Stimulated activated CD8-positive, alpha-beta memory T cell treated with anti-CD3 and anti-CD28 coated beads, Interleukin-15, amount 100 ng/mL, for 48 hours (primary cell): ENCODE measurements at places on chromosomes 16 and 17.

DNA sequence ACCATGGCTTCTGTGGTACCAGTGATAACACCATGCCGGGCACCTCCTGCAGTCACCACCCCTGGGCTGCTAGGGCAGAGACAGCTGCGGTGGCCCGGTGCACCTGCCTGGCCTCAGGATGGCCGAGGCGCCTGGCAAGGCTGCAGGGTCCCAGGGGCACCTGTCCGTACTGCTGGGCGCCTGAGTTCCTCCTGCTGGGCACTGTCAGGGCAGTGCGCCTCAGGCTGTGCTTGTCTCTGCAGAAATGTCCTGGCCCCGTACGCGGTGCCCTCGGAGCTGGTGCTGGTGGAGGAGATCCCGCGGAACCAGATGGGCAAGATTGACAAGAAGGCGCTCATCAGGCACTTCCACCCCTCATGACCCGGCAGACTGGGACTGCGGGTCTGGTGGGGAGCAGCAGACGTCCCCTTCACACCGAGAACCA is 17.7 kb upstream of the CDH15 start:
- no peak for DNase-seq

- no peak for DNase-seq
Measured at GRCh38 chr16:55389426-55390073, 65.5 kb downstream of the IRX6 start.

GRCh38 chr17:6186998-6187397 is 116.8 kb downstream of the WSCD1 start:
- no peak for DNase-seq

DNA sequence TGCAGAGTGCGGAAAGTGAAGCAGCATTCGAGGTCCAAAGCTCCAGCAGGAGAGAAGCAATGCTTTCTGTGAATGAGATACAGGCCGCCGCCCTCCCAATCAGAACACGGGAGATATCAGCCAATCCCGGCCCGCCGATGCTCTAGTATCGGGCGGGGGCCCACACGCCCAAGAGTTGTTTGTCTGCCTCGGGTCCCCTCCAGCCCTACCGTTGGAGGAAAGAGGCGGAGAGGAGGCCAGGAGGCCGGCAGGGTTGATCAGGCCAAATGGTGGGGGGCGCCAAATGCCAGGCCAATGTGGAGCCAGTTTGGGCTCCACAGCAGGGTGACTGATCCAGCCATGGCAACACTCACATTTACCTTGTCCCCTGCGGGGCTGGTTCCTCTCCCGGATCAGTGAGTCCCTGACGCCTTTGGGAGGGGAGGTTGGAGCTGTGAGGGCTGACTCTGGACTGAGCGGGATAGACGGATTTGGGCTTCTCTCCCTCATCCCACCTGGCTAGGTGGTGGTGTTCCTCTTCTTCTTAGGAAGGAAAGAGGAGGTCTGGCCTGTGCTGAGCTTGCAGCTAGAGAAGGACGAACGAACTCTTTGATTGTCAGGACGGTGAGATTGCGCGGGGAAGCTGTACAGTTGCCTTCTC is 10.4 kb upstream of the CUEDC1 start:
- no peak for DNase-seq

- no peak for DNase-seq
Measured at GRCh38 chr17:75262112-75262606, 480 bp downstream of the MRPS7 start.

- no peak for DNase-seq
Measured at GRCh38 chr17:31594416-31594815, 202.9 kb downstream of the RAB11FIP4 start.

GRCh38 chr17:51860954-51861561 is 297.5 kb downstream of the CA10 start:
- no peak for DNase-seq

- DNase-seq = no peak
Measured at GRCh38 chr17:2075336-2076086, 20.6 kb downstream of the HIC1 start.

GRCh38 chr16:77288222-77288621 is 89.0 kb downstream of the SYCE1L start:
- DNase-seq = no peak

GRCh38 chr17:386141-386876 is 33.7 kb upstream of the RPH3AL start:
- peak; percentile 55 for DNase-seq

DNA sequence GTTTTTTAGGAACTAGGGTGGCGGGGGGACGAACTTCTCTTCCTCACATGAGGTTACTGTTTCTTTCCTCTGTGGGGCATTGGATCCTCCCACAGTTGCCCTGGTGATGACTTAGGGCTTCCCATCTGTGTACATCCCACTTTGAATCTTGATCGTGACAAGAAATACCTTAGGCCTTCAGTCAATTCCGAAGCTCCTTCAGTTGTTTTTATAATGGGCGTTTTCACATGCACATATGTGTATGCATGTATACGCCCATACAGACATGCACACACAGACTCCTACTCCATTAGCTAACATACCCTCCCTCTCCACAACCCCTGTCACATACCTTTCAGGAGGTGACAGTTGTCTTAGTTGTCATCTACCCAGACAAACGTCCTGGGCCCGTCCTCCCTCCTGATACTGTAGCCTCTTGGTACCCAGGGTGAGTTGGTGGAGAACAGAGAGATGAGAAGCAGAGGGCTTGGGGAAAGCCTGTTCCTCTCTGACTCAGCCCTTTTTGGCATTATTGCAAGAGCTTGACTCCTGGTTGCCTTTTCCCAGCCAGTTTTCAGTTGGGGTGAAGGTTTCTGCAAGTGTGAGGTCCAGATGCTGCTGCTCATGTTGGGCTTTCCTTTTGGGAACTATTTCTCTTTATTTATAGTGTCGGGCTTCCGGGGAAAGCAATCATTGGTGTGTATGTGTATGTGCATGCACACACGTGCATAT is 2.2 kb upstream of the AOC2 start:
- DNase-seq = no peak

DNA sequence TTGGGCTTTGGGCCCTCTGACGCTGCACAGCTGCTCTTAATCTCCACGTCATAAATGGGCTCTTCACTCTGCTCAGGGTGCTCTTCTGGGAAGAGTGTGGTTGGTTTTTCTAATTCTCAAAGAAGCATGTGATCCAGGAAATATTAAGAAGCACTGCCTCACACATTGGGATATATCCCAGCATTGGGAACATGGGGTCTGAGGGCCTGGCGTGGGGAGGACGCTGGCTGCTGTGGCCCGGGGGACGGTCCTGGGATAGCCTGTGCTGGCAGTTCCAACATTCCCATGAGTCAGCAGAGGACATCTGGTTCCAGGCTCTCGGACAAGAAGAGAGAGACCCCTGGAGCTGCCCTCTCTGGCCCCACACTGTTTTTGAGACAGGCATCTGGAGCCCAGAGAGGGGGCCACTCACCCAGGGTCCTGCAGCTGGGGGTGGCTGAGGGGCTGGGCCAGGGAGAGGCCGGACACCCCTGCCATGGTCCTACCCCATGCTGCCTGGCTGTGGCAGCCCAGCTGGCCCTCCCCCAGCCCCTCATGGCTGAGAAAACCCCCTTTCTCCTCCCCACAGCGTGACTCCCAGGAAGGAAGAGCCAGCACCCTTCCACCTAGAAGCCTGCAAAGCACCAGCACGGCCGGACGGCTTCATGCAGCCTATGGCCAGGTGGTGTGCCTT is 58.8 kb downstream of the NT5M start:
- DNase-seq = no peak

- DNase-seq = no peak
Measured at GRCh38 chr16:85497622-85498314, 115.4 kb upstream of the GSE1 start.

DNA sequence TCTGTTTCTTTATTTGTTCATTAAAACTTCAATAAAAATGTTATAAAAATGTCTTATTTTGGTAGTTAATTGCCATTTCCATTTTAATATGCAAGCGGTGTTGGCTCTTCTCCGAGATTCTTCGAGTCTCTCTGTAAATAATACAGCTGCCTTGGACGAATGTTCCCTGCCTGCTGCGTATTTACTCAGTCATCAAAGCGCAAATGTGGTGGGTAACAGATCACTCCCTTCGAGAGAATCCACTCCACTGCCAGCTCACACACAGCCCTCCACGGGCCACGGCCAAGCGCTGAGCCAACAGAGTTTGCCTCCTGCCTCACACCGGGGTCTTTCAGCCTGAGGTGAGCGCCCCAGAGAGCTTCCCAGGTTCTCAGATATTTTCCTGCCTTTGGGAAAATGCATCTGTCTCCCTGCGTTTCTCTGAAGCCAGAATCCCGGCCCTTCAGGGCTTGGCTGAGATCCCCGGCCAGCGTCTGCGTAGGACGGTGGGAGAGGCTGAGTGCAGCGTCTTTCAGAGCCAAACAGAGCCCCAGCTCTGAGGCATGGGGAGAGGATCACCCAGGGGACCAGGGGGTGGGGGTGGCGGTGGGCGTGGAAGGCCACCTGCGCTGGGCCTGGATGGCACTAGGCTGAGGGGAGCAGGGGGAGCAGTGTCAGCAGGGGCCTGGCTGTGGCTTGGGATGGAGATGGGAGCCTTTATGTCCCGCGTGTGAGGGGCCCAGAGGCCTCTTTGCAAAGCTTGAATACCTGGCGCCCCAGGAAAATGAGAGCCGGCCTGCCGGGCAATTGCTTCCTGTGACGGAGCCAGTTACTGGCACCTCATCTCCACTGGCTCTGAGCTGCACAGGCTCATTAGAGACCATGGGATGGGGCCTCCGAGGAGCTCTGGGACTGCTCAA is 248.7 kb downstream of the RBFOX3 start:
- no peak for DNase-seq

GRCh38 chr16:35184356-35184870 is 1725.0 kb downstream of the TP53TG3F start:
- DNase-seq = no peak

DNA sequence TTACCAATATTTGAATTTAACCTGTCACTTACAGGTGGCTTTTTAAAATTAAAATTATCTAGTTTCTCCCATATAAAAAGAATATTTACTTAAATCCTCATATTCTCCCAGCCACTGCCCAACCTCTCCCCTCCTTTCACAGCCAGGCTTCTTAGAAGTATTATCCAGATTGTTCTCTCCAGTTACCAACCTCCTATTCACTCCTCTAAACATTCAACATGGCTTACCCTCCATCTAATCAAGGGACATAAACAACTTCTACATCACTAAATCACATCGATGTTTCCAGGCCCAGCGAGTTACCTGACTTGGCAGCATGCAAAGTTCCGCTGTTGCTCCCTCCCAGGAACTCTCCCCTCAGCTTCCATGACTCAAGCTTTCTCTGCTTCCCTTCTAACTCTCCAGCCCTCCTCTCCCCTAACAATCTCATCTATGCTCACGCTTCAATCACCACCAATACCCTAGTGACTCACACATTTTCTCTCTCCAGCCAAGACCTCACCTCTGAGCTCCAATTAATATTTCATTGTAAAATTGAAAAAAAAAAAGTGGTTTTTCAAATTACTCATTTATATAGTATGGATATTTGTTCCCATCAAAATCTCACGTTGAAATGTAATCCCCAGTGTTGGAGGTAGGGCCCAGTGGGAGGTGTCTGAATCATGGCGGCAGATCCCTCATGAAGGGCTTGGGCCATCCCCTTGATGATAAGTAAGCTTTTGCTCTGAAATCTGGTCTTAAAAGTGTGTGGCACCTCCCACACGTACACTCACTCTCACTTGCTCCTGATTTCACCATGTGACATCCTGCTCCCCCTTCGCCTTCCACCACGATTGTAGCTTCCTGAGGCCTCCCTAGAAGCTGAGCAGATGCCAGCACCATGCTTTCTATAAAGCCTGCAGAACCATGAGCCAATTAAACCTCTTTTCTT is 88.5 kb downstream of the HELZ start:
- no peak for DNase-seq

DNA sequence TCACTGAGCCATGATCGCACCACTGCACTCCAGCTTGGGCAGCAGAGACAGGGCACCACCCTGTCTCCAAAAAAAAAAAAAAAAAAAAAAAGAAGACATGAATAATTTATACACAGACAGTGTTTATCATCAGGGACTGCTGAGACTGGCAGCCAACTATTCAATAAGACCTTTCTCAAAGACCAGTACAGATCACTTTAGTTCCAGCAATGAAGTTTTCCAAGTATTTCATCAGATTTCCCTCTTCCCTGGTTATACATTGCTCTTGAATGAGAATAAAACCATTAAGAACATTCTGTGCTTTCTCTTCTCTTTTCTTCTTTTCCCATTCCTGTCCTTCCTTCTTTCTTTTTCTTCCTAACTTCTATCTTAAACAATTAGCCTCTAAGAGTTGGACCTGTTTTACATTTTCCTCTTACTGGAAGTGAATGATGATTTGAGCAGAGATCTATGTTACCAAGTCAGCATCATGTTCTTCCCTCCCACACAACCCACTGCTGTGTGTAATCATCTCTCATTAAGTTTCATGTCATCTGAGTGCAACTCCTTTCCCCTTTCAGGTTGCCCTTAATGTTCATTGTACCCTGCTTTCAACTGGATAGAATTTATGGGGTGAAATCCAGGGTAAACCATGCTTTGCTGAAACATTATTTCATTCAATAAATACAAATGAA is 35.9 kb upstream of the SMIM36 start:
- DNase-seq = no peak

DNA sequence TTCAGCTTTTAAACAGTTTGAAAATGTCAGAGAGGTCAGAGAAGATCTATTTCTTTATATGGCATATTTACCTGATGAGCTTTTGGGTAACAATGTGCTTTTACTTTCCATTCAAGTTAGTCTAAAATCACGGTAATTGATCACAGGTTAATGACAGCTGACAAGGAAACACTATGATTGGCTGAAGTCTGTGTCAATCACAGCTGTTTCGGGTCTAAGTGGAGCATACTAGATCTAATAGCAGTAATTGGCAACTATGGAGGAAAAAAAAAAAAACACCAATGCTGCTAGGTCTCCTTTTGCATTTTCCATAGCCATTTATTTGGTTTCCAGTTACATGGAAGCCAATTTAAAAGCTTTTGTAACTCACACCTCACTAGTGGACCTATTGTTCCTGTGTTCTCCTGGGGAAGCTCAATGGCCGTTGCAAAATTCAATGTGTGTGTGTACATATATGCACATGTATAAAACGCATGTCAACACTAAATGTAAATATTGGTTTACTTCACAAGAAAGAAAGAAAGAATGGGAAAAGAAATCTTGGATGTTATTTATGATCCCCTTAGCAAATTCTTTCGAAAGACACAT is 568.3 kb upstream of the ZFHX3 start:
- DNase-seq = no peak

- DNase-seq = no peak
Measured at GRCh38 chr17:1274245-1274608, 4.0 kb downstream of the BHLHA9 start.

DNA sequence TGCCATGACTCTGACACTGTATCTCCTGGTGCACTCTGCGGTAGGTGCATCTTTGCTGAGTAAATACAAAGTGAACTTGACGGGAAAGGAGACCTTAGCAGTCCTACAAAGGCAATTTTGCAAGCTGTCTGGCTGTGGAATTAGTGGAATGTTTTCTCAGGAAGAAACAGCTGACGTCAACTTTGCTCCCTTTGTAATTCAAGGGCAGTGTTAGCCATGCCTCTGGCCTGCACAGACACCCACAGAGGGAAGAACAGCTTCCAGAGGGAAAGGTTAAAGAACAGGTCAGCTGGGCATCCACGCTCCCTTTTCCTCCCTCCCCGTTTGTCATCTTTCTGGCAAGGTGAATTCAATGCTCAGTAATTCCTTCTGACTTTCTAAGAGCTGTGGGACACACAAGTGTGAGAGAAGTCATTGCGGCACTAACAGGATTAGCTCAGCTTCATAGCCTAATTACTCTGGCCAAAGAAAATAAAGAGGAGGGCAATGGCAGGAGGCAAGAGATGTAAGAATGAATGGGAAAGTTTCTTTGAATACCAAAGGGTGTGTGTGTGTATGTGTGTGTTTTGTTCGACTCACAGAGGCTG is 476.9 kb upstream of the GOT2 start:
- DNase-seq = no peak

GRCh38 chr17:74815550-74816370 is 39.6 kb upstream of the NAT9 start:
- DNase-seq = no peak

GRCh38 chr17:10610884-10611283 is 46.2 kb downstream of the MYH3 start:
- no peak for DNase-seq
